ENCODE measurements at places on chromosomes 4 and X. TPM values are rescaled to one million over a fixed set of nuclear protein-coding genes. Genes with fewer than 3 reads are reported as not detected.

Gene ALAS2
- 1.3 TPM for total RNA-seq

Gene MAB21L2
- total RNA-seq: 0.15 TPM

DNA sequence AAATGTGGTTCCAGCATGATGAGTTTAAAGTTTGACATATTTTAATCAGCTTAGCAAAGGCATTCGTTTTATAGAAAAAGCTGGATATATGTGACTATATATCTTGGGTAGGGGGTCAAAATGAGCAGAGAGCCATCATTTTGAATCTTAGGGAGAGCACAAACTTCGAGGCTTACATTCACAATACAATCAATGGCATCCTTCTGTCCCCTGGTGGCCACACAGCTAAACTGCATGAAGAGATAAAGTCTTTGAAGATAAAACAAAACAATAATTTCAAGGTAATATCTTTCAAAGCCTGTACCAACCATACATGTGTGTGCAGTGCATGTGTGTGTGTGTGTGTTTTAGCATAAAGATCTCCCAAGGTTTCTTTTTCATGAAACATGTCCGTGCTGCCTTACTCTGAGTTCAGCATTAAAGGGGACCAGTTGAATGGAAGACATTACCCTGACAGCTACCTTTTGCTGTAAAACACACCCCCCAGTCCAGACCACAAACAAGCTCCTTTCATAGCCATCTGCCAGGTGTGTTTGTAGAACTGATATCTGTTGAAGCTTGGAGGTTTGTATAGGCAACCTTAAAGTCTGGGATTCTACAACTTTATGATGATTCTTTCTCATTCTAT, 22.0 kb downstream of the DYNLT3 start:
- DNase-seq: no peak

- DNase-seq: no peak
Observed at GRCh38 chrX:10121787-10122186, 35.0 kb upstream of the CLCN4 start.

DNA sequence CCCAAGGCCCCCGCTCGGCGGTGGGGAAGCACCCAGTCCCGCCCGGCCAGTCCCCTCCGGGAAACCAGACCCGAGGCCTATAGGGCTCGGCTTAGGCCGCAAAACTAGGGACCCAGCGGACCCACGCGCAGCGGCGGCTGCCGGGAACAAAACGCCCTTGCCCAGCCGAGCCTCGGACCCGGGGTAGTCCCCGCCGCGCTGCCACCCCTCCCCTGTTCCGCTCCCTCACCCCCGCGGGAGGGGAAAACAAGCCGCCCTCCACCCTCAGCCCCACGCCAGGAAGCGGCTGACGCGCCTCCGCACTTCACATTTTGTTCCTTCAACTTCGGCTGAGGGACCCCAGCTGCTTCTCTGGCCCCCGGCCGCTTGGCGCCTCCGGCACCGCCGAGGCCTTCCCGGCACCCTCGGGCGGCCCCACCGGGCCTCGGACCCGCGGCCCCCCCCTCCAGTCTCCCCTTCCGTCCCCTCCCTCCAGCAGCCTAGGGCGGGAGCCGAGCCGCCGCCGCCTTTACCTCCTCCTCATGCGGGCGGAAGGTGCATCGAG, 694 bp downstream of the PDS5A start:
- DNase-seq: peak; percentile 18

GRCh38 chr4:121326597-121326996, 54.2 kb downstream of the QRFPR start:
- no peak for DNase-seq

- no peak for DNase-seq
Observed at GRCh38 chr4:18198653-18199052, 177.1 kb upstream of the LCORL start.

DNA sequence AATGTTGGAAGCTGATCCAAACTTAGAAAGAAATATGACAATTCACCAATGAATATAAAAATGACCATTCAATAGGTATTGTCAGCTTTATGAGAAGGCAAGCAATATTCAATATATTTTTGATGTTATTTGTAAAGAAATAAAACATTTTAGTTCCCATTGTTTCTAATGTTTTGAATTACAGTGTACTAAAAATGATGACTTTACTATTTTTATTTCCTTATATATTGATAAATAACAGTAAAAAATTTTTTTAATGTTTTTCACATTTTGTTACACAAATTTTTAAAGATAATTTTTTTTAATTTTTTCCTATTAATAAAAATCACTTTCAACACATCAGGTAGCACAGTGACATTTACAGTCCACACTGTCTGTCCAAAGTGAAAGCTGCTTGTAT, 565.5 kb upstream of the FAM241A start:
- DNase-seq: no peak

GRCh38 chrX:78237127-78237526, 90.3 kb downstream of the CYSLTR1 start:
- DNase-seq: no peak

DNA sequence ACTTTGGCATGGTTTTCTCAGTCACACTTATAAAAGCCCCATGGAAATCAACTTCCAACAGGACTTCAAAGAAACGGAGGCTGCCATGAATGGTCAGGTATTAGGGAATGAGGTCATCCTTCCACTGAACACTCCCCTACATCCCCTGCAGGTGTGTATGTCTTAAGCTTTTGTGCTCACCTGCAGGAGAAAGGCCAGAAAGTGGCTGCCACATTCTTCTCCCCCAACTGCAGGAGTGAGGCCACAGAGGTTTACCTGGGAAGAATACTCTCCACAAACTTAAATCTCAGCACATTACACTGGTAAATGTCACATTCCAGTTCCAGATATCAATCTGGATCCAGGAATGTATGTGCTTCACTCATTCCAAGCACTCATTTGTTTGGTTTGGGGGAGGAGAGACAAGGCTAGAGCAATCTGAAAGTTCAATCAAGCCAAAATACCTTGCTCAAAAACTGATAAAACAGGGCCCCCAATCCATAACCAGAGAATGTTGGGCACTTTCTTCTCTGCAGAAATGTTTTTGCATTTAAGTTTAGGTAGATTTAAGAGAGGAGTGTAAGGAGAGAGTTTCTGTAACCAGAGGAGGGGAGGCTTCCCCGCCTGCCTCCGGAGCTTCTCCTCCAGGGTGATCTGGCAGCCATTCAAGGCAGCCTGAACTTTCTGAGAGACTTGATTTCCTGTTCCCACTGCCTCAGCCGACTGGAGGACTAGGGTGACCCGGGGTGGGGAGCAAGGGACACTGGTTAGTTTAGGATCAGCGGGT, 15.4 kb downstream of the FAM9C start:
- DNase-seq: peak; percentile 32

- DNase-seq: no peak
Observed at GRCh38 chr4:174789657-174790056, 39.4 kb downstream of the GLRA3 start.

- no peak for DNase-seq
Observed at GRCh38 chr4:48178931-48179330, 44.9 kb upstream of the TXK start.

- DNase-seq: no peak
Observed at GRCh38 chr4:143554728-143555597, 41.5 kb downstream of the SMARCA5 start.

Measured in breast epithelium (tissue), 4 donors.